H7 (cell line): ENCODE measurements at places on chromosomes 2 and 18. TPM values are rescaled to one million over a fixed set of nuclear protein-coding genes. Genes with fewer than 3 reads are reported as not detected.

Gene HAAO
- total RNA-seq: 5.9 and 6.5 TPM in 2 replicates

Gene AAMP
- total RNA-seq: 139 and 141 TPM in 2 replicates

Gene POTEJ
- total RNA-seq: not detected in 2 replicates

Gene KCNJ3
- 0.07 and 0.28 TPM in 2 replicates for total RNA-seq

Gene CAPN14
- total RNA-seq: 0.11 and 0.17 TPM in 2 replicates

Gene PTPRM
- total RNA-seq: 14.4 and 14.5 TPM in 2 replicates

Gene PROM2
- total RNA-seq: 1.1 and 1.8 TPM in 2 replicates

Gene MATN3
- total RNA-seq: 1.8 and 3.6 TPM in 2 replicates

Gene MYCN
- total RNA-seq: 48.4 and 49.9 TPM in 2 replicates

Gene FBXO48
- total RNA-seq: 0.52 and 1.00 TPM in 2 replicates

Gene CRYGD
- 5.2 and 5.5 TPM in 2 replicates for total RNA-seq

Gene FAM168B
- 57.6 and 73.6 TPM in 2 replicates for total RNA-seq

Gene GREB1L
- total RNA-seq: 0.03 TPM in 1 of 2 replicates, not detected in the other

Gene MARCHF4
- 0.38 and 0.55 TPM in 2 replicates for total RNA-seq
